ENCODE measurements at places on chromosomes 3 and 15. TPM values are rescaled to one million over a fixed set of nuclear protein-coding genes. Genes with fewer than 3 reads are reported as not detected.

Gene GATM
- 15.9 TPM for total RNA-seq

Gene CHST2
- 8.8 TPM for total RNA-seq

Gene PLA2G4E
- not detected for total RNA-seq

Gene MOBP
- total RNA-seq = 0.27 TPM

Gene CLDN1
- total RNA-seq = not detected

Gene GHSR
- not detected for total RNA-seq
